AG09319 (cell line): ENCODE measurements at places on chromosomes 12 and 14.

GRCh38 chr12:126069549-126070165, 1004.4 kb downstream of the AACS start:
- DNase-seq: peak; percentile 12

GRCh38 chr12:94560431-94561221, 89.7 kb downstream of the TMCC3 start:
- no peak for DNase-seq

DNA sequence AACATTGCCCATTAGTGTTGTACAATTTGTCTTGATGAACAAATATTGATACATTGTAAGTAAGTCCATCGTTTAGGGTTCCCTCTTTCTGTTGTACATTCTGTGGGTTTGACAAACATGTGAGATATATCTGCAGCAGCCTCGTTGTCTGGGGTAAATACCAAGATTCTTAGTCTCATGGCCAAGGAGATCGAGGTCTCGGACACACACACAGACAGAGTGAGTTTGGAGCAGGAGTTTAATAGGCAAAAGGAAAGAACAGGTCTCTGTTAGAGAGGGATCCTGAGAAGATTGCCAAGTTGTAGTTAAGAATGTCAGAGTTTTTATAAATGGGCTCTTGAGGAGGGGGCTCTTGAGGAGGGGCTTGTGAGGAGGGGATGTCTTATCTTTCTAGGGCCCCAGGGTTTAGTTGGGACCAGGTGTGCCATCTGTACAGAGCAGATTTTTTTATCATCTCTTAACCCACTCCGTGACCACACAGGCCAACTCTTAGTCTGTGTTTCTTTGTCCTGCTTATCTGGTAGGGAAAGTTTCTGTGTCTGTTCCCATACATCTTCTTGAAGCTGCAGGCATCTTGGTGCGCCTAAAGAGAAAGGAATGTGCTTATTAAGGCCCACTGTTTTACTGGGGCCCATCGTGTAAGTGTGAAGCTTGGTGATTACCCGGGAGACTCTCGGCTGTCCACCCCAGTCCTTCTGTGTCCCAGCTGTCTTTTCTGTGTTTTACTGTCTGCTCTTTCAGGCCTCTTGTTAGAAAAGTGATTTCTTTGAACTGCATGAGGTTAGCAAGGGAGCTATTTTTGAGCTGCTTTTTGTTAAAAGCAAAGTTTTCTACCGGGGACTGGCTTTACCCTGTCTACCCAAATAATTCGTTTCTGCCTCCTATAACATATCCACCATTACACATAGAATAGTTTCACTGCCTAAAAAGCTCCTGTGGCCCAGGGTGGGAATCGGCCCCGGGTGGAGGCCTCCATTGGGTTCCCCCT, 22.4 kb upstream of the CLEC2D start:
- no peak for DNase-seq

GRCh38 chr14:30874120-30874998, at the start of gene COCH:
COCH (plus strand) TSS chr14:30874559; CDS start chr14:30874939, 380 bp downstream.
- no peak for DNase-seq

DNA sequence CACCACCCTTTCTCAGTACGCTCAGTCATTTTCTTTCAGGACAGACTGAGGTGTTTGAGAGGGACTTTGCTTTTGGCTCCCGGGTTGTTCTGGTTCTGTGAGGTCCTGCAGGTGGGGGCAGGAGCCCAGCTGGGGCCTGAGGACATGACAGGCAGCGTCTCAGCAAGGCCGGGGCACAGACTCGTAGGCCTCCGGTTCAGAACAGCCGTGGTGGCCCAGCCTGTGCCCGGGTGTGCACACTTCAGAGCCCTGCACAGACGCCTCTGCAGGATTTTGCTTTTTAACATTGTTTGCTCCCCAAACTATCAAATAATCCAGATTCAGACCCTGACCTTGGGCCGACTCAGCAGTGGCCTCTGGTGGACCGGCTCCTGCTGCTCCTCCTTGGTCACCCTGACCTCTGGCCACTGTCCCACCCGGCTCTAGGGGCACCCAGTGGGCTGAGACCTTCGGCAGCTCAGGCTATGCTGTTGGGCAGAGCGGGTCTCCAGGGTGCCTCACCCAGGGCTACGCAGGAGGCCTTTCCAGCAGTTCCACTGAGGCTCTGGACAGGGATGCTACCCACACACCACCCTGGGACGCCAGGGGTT, 65.2 kb downstream of the ADGRD1 start:
- DNase-seq: no peak

DNA sequence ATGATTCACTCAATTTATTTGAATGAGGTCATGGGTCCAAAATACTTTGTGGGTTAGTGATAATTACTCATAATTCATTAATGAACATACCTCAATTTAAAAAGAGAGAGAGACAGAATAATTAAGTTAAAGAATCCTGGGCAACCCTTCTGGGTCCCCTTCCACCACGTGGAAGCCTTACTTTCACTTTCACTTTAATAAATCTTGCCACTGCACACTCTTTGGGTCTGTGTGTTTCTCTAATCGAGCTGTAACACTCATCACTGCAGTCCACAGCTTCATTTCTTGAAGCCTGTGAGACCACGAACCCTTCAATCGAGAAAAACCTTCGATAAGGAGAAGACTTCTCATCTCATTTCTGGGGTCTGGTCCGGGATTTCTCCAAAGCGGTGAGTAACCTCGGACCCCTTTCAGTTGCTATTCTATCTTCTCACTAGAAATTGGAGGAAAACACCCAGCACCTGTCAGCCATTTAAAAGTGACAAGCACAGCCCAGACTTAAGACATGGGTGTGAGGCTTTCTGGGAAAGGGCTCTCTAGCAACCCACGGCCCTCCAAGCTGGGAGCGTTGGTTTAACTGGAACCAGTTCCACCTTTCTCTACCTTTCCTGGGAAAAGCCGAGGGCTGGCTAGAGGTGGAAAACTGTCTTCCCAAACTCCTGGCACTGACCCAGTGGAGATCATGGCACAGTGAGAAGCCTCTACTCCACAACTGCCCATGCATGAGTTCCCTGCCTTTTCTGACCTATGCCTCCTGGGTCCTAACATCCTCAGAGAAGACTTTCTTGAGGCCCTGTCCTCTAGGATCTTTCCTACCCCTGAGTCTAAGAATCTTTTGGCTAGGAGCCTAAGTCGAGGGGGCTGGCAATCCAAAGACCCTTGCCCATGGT, 148.8 kb upstream of the ATF7IP start:
- DNase-seq: no peak

GRCh38 chr14:32203928-32204357, 874 bp upstream of the RNU6-8 start:
- DNase-seq: no peak

GRCh38 chr12:57891542-57892228, 45.2 kb upstream of the CTDSP2 start:
- DNase-seq: no peak

GRCh38 chr12:22334410-22335100, at the start of gene ST8SIA1:
ST8SIA1 (minus strand) TSS chr12:22334707; CDS start chr12:22334232, 475 bp downstream.
- no peak for DNase-seq

- no peak for DNase-seq
Observed at GRCh38 chr14:74637178-74637550, 25.1 kb upstream of the LTBP2 start.

GRCh38 chr14:22476887-22477286, 112.1 kb downstream of the DAD1 start:
- DNase-seq: no peak

- DNase-seq: no peak
Observed at GRCh38 chr12:119715268-119715620, 47.3 kb downstream of the PRKAB1 start.

DNA sequence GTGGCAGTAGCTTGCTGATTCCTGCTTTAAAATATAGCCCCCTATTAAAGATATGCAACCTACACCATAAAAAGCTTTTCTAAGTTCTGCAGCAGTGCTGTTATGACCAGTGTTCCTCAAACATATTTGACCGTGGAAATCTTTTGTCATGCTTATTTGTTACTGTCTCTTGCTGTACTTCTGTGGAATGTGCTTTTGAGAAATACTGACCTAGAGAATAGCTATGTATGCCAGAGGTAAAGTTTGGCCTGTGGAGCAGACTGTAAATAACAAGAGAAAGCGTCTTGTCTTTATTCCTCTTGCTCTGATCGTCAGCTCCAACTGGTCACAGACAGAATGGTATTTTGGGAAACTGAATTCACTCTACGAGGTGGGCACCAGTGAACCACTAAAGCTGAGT, 239.0 kb downstream of the FBXL14 start:
- no peak for DNase-seq

DNA sequence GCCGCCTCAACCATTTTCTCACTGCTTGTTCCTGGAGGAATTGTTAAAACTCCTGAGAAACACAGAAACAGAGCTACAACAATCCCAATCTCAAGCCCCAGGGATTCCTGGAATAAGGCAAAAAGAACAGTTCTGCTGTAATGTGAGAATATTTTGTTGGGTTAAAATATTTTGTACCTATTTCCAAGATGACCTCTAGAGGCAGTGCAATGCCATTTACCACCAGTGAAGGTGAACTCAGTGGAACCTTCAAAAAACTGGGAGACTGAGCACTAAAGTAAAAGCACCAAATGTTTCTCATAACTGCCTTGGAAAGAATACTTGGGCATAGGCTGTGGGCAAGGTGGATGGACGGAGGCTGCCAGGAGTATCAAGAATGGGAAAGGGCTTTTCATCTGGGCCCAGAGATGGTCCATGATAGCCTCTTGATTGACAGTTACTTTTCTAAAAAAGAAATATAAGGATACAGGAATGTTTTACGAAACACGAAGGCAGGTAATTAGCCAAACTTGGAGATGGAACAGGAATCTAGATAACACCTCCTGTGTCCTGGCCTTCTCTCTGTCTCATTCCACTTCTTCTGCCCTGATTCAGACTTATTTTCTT, 334.0 kb upstream of the FLRT2 start:
- DNase-seq: no peak

GRCh38 chr12:41221491-41221890, 33.4 kb downstream of the PDZRN4 start:
- DNase-seq: no peak

DNA sequence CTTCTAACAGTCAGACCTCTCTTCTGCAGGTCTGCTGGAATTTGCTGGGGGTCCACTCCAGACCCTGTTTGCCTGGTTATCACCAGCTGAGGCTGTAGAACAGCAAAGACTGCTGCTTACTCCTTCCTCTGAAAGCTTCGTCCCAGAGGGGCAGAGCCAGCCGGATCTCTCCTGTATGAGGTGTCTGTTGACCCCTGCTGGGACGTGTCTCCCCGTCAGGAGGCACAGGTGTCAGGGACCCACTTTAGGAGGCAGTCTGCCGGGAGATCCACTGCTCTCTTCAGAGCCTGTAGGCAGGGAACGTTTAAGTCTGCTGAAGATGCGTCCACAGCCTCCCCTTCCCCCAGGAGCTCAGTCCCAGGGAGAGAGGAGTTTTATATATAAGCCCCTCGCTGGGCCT, 125.1 kb downstream of the SOX5 start:
- DNase-seq: no peak

DNA sequence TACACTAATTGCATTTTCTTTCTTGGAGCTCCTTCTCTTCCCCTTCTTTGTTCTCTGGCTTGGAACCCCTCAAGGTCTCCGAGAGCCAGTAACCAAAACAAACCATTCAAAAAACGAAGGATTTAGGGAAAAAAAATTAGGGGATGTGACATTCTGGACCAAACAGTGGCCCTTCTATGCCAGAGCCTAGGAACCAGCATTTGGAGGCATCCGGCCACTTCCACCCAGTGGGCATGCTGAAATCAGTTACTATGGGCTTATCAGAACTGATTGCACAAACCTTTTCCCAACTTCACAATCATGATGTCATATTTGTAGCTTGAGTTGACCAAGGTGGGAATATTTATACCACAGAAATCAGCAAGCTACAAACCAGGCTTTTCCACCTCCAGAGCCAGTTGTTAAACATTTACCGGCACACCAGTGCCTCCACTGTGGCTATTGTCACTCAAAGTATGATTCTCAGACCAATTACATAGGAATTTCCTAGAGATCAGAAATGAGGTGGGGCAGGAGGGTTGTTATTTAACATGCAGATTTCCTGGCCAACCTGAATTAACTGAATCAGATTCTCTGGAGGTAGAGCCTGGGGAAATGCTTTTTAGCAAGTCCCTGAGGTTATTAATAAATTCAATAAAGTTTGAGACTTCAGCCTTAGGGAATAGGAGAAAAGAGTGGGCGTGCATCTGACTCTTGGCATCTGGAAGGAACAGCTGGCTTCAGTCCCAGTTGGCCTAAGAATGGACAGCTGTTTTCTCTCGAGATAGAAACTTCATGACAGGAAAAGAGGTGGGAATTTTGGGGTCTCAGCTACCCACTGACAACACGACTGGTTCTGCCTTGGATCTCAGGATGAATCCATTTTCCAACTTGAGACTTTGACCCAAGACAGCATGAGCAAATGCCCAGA, 273.9 kb downstream of the ZFP36L1 start:
- DNase-seq: no peak

DNA sequence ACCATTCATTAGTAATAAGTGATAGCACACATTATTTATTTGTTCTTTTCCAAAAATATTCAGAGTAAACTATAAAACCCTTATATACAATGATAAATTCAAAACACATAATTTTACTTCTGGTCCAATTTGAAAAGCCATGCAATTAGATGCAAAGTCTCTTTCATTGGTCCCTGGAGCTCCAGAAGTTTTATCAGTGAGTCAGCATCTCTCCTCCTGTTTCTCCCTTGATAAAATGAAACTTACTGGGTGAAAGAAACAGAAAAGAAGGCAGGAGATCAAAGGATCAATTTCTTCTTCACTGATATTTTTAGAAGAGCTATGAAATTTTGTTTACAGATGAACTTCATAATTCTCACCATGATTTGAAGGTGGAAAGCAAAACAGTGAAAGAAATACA, 47.5 kb downstream of the IFNG start:
- DNase-seq: no peak

GRCh38 chr12:2248087-2248900, 195.5 kb downstream of the CACNA1C start:
- DNase-seq: no peak

DNA sequence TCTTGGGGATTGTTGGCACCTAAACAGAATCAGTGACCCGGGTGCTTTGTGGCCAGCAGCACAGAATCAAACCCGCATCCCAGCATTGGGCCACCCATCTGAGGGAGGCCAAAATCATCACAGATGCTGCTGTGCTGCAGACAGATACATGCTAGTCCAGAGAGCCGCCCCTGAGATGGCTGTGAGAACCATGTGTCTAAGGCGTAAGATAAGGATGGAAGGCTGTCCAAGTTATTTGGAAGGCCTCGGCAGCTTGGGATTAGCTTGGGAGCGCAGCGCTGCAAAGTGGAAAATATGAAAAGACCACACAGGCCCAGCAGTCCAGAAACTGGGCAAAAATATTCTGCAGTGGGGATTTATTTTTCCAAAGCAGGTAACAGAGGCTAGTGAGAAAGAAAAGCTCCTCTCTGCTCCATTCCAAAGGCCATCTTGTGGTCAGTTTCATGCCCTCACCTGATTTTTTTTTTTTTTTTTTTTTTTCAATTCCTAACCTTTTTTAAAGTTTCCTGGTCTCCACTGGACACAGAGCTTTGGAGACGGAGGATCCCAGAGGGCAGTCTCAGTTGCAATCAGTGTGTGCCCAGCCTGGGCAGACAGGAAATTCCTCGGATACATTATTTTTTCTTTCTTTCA, 178.9 kb upstream of the BCL2L14 start:
- DNase-seq: no peak
